Activated CD8-positive, alpha-beta T cell treated with anti-CD3 and anti-CD28 coated beads, Interleukin-2, amount 10 ng/mL, durations not matched to agents 7 days and 5 days (primary cell): ENCODE measurements at places on chromosomes 4 and X.
A peak's percentile ranks its signal among the peaks of the same experiment; 100 is the strongest.

GRCh38 chr4:151530783-151531182 is 121.8 kb downstream of the FHIP1A start:
- H3K27ac ChIP-seq, result no peak overlapping the region
- no peaks in the 10 kb centered on the region for H3K4me1 ChIP-seq
- no peak overlapping the region for H3K4me3 ChIP-seq
- no peaks in the 10 kb centered on the region for H3K27me3 ChIP-seq

- H3K27me3 ChIP-seq, result no peaks in the 10 kb centered on the region
- H3K4me3 ChIP-seq, result no peak overlapping the region
- no peak for DNase-seq
- H3K36me3 ChIP-seq, result no peaks in the 10 kb centered on the region
- no peaks in the 10 kb centered on the region for H3K4me1 ChIP-seq
- no peak overlapping the region for H3K27ac ChIP-seq
These were observed 459.0 kb downstream of the PDGFC start for GRCh38 chr4:156512622-156513021.

DNA sequence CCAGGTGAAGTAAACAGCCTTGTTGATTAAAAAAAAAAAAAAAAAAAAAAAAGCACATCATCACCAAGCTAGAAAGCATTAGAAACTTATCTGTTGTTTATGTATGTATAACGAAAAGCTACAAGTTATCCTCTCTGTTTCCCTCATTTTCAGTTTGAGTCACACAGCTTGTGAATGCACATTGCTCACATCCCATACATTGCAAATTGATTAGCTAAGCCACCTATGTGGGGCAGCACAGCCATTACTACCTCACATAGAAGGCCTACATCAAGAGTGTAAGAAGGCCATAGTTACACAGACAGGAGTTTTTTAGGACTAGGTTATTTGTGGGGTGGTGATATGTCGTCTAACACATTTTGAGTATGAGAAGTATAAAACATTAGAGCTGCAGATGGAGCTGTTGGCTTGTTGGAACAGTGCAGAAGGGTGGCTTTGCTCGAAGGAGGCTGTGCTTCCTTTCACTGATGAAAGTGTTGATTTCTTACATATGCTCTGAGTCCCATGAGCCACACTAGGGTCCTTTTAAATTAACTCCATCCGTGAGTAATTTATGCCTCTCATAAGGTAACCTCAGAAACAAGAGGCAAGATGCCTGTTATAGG is 431.6 kb downstream of the GABRG1 start:
- DNase-seq, result no peak
- no peaks in the 10 kb centered on the region for H3K36me3 ChIP-seq
- H3K4me3 ChIP-seq, result no peak overlapping the region
- no peaks in the 10 kb centered on the region for H3K27me3 ChIP-seq
- H3K27ac ChIP-seq, result no peak overlapping the region

DNA sequence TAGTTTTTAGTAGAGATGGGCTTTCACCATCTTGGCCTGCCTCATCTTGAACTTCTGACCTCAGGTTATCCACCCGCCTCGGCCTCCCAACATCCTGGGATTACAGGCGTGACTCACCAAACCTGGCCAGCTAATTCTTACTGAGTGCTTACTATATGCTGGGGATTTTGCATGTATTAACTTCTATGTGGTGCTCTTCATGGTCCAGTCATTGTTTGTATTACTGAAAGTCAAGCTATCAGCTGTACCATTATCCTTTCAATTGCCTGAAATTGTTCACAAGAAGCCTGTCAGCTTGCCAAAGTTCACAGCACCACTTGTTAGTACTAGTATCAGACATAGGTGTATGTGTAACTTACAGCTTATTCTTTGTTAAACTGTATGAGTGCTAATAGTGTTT is 1272.1 kb downstream of the ARAP2 start:
- H3K36me3 ChIP-seq, result no peaks in the 10 kb centered on the region
- no peak overlapping the region for H3K27ac ChIP-seq
- DNase-seq, result no peak
- H3K27me3 ChIP-seq, result no peaks in the 10 kb centered on the region

DNA sequence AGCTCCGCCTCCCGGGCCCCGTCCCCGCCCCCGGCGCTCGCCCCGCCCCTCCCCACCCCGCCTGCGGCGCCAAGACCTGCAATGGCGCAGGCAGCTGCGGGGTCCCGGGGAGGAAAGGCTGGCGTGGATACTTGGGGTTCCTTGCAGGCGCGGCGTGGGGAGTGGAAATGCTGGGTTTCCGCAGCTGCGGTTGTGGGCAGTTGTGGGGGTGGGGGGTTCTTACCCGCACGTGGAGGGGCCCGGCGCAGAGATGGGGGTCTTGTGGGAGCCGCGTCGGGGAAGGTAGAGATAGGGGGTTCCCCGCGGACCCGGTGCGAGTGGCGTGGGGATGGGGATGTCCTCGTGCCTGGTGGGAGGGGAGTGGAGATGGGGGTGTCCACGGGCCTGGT is 680 bp upstream of the ASMTL start:
- H3K27me3 ChIP-seq, result no peaks in the 10 kb centered on the region
- H3K27ac ChIP-seq, result peak overlapping the region; percentile 96
- peaks cover 18% of the 10 kb centered on the region for H3K36me3 ChIP-seq
- no peak for DNase-seq

DNA sequence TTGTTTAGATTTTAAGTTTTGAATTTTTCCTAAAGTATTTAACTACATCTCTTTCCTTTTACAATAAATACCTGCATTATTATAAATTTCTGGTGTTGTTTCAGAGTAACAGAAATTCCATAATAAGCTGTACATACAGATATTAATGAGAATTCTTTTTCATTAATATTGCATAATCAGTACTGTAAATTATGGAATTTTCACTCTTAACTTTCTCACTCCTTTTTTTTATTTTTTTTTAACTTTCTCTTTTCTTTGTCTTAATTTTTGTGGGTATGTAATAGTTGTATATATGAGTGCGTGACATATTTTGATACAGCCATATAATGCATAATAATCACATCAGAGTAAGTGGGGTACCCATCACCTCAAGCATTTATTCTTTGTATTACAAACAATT is 110.5 kb downstream of the KLHL8 start:
- no peak for DNase-seq
- H3K27ac ChIP-seq, result no peak overlapping the region
- H3K4me3 ChIP-seq, result no peak overlapping the region

GRCh38 chrX:74800062-74800461 is 125.2 kb downstream of the NEXMIF start:
- H3K4me1 ChIP-seq, result no peaks in the 10 kb centered on the region
- H3K27ac ChIP-seq, result no peak overlapping the region
- H3K36me3 ChIP-seq, result no peaks in the 10 kb centered on the region
- DNase-seq, result no peak

DNA sequence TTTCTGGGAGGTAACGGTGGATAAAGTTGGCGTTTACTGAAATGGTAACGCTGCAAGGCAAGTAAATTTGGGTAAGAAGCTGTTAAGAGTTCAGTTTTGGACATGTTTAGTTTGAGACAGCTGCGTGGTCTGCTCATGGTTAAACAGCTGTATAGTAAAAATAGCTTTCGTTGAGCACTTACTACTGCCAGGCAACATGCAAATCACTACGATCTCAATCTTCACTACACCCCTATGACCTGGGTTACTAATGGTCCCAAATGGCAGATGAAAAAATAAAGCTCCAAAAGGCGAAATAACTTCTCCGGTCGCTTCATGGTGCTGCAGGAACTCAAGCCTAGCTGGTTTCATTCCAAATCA is 22.2 kb downstream of the FABP2 start:
- no peaks in the 10 kb centered on the region for H3K27me3 ChIP-seq
- peaks cover 46% of the 10 kb centered on the region for H3K36me3 ChIP-seq
- peak overlapping the region; percentile 99 for H3K4me3 ChIP-seq
- H3K4me1 ChIP-seq, result peaks cover 33% of the 10 kb centered on the region
- peak overlapping the region; percentile 99 for H3K27ac ChIP-seq

- no peak overlapping the region for H3K4me3 ChIP-seq
- H3K27me3 ChIP-seq, result no peaks in the 10 kb centered on the region
- no peaks in the 10 kb centered on the region for H3K36me3 ChIP-seq
- no peak overlapping the region for H3K27ac ChIP-seq
- no peaks in the 10 kb centered on the region for H3K4me1 ChIP-seq
- DNase-seq, result no peak
These were observed 685.5 kb downstream of the KCTD8 start for GRCh38 chr4:43763029-43763610.

DNA sequence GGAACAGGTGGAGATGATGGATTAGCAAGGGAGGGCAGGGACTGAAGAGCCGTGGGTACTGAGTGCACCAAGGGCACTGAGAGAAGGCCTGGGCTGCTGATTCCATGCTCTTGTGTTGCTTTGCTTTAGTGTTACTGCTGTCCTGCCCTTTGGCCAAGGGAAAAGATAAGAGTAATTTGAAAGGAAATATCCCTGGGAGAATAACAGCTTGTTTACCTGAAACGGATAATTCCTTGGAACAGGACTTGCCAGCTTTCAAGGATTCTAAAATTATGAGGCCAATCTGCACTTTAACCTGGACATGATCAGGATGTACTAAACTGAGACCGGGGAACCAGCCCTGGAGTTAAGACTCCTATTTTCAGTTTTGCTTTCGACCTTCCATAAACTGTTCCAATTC is 20.4 kb downstream of the FAM9C start:
- H3K27ac ChIP-seq, result no peak overlapping the region
- H3K27me3 ChIP-seq, result no peaks in the 10 kb centered on the region
- H3K4me1 ChIP-seq, result peaks cover 57% of the 10 kb centered on the region
- H3K36me3 ChIP-seq, result peaks cover 10% of the 10 kb centered on the region
- no peak overlapping the region for H3K4me3 ChIP-seq
- DNase-seq, result no peak

GRCh38 chrX:107710617-107711391 is 64.8 kb downstream of the TSC22D3 start:
- H3K36me3 ChIP-seq, result peaks cover 23% of the 10 kb centered on the region
- H3K4me1 ChIP-seq, result peaks cover 35% of the 10 kb centered on the region
- peak overlapping the region; percentile 59 for H3K4me3 ChIP-seq
- DNase-seq, result peak; percentile 75
- peak overlapping the region; percentile 86 for H3K27ac ChIP-seq
- H3K27me3 ChIP-seq, result peaks cover 2% of the 10 kb centered on the region

- H3K27ac ChIP-seq, result peak overlapping the region; percentile 86
- H3K4me1 ChIP-seq, result peaks cover 92% of the 10 kb centered on the region
- peak overlapping the region; percentile 58 for H3K4me3 ChIP-seq
- DNase-seq, result no peak
- H3K27me3 ChIP-seq, result no peaks in the 10 kb centered on the region
These were observed 34.5 kb upstream of the FAM9C start for GRCh38 chrX:13078739-13079444.

GRCh38 chr4:165765053-165765452 is 108.0 kb upstream of the TLL1 start:
- H3K4me3 ChIP-seq, result no peak overlapping the region
- no peak overlapping the region for H3K27ac ChIP-seq
- no peak for DNase-seq
- H3K36me3 ChIP-seq, result no peaks in the 10 kb centered on the region
- no peaks in the 10 kb centered on the region for H3K4me1 ChIP-seq

DNA sequence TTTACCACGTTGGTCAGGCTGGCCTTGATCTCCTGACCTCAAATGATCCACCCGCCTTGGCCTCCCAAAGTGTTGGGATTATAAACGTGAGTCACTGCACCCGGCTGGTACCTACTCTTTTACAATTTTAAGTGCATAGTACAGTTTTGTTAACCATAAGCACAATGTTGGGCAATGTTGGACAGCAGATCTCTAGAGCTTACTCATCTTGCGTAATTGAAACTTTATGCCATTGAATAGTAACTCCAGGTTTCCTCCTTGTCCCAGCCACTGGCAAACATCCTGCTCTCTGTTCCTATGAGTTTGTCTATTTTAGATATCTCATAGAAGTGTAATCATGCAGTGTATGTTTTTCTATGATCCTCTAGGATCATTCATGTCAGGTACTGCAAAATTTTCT is 9.3 kb upstream of the CPE start:
- peaks cover 23% of the 10 kb centered on the region for H3K27me3 ChIP-seq
- no peak for DNase-seq
- no peak overlapping the region for H3K4me3 ChIP-seq
- H3K36me3 ChIP-seq, result no peaks in the 10 kb centered on the region

DNA sequence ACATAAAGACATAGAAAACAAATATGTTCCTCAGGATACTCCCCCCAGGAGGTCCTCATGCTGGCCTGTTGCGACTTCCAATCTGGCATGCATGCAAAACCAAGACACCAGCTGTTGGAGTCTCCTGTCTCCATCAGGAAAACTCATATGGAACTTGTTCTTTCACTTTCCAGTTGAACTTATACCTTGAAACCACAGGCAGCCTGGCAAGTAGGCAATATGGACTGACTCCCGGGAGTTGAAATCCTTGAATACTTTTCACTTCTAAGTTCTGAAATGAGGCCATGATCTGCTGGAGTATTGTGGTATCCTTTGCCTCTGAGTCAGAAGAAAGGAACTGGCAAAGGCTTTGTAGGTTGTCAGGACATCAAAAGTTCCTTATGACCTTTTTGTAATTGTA is 444.2 kb downstream of the IDS start:
- H3K27me3 ChIP-seq, result no peaks in the 10 kb centered on the region
- no peak for DNase-seq
- no peaks in the 10 kb centered on the region for H3K4me1 ChIP-seq
- H3K4me3 ChIP-seq, result no peak overlapping the region
- no peak overlapping the region for H3K27ac ChIP-seq
- H3K36me3 ChIP-seq, result no peaks in the 10 kb centered on the region

- H3K4me1 ChIP-seq, result no peaks in the 10 kb centered on the region
- H3K4me3 ChIP-seq, result no peak overlapping the region
- no peaks in the 10 kb centered on the region for H3K36me3 ChIP-seq
- no peak overlapping the region for H3K27ac ChIP-seq
- no peak for DNase-seq
- H3K27me3 ChIP-seq, result no peaks in the 10 kb centered on the region
These were observed 416.7 kb upstream of the TEX13C start for GRCh38 chrX:124902953-124903352.

DNA sequence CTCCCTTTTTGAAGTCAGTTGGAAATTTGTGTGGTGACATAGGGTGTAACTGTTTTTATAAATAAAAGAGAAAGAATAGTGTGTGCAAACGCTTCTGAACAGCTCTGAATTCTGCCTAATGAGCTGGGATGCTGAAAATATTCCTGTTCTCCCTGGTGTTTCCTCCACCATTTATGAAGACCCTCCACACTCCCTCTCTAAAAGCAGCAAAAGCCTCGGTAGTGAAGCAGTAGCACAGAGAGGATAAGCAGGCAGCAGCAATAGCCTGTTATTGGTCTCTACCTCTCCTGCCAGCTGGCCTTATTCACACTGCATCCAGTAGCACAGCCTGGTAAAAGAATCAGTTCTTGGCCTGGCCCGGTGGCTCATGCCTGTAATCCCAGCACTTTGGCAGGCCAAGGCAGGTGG is 406.1 kb downstream of the IQCM start:
- no peak overlapping the region for H3K27ac ChIP-seq
- H3K27me3 ChIP-seq, result no peaks in the 10 kb centered on the region
- H3K4me3 ChIP-seq, result no peak overlapping the region
- no peaks in the 10 kb centered on the region for H3K36me3 ChIP-seq
- no peak for DNase-seq

- no peaks in the 10 kb centered on the region for H3K27me3 ChIP-seq
- no peak overlapping the region for H3K4me3 ChIP-seq
- H3K36me3 ChIP-seq, result no peaks in the 10 kb centered on the region
- no peak overlapping the region for H3K27ac ChIP-seq
- no peak for DNase-seq
These were observed 7.5 kb downstream of the AMER1 start for GRCh38 chrX:64198036-64198435.

GRCh38 chr4:146051728-146052391 is 113.2 kb upstream of the ZNF827 start:
- no peak for DNase-seq
- peaks cover 8% of the 10 kb centered on the region for H3K4me1 ChIP-seq
- H3K4me3 ChIP-seq, result no peak overlapping the region
- no peaks in the 10 kb centered on the region for H3K27me3 ChIP-seq
- no peak overlapping the region for H3K27ac ChIP-seq
- H3K36me3 ChIP-seq, result no peaks in the 10 kb centered on the region

- no peak overlapping the region for H3K27ac ChIP-seq
- H3K4me3 ChIP-seq, result no peak overlapping the region
- DNase-seq, result no peak
- H3K36me3 ChIP-seq, result no peaks in the 10 kb centered on the region
These were observed 449.8 kb upstream of the NWD2 start for GRCh38 chr4:36794716-36795115.
